ENCODE measurements at places on chromosomes 6 and 20. TPM values are rescaled to one million over a fixed set of nuclear protein-coding genes. Genes with fewer than 3 reads are reported as not detected.

The NKX2-4 gene
- total RNA-seq, result not detected

The RSPH4A gene
- 0.42 TPM for total RNA-seq

The PMEPA1 gene
- total RNA-seq, result 255 TPM

The WFDC10B gene
- not detected for total RNA-seq

The ADAM33 gene
- total RNA-seq, result 0.41 TPM
